NCI-H1930 (cell line): ENCODE measurements at places on chromosomes 6 and 20.

DNA sequence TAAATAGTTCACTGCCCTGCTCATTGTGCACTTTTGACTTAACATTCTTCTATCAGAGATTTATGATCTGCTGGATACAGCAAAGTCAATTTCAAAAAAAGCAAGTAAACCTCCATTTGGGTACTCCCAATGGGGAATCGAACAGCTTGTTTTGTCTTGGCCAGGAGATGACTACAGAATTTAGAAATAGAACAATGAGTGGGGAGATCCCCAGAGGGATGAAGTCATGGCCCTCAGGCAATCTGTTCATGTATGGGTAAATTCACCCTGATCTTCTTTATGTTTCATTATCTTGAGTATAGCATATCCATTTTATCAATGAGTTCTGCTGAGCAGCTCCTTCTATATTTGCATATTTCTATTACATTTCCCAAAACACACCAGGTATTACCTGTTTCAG, 1681.9 kb downstream of the HACE1 start:
- no peak for DNase-seq

DNA sequence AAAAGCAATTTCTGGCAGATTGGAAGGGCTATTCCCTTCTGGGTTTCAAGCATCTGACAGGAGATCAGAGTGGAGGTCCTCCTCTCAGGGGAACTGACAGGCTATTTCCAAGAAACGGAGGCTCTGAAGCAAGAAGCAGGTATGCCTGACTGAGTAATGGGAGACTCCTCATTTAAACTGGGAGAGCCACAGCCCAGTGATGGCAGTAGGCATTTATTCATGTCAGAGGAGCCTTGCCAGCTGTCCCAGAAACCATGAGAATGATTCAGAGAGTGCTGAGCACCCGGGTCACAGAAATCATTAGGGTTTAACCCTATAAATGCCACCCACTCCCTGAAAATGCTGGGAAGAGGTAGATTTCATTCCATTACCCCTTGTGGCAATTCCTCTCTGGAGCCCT, 247.5 kb upstream of the RNF217 start:
- no peak for DNase-seq

DNA sequence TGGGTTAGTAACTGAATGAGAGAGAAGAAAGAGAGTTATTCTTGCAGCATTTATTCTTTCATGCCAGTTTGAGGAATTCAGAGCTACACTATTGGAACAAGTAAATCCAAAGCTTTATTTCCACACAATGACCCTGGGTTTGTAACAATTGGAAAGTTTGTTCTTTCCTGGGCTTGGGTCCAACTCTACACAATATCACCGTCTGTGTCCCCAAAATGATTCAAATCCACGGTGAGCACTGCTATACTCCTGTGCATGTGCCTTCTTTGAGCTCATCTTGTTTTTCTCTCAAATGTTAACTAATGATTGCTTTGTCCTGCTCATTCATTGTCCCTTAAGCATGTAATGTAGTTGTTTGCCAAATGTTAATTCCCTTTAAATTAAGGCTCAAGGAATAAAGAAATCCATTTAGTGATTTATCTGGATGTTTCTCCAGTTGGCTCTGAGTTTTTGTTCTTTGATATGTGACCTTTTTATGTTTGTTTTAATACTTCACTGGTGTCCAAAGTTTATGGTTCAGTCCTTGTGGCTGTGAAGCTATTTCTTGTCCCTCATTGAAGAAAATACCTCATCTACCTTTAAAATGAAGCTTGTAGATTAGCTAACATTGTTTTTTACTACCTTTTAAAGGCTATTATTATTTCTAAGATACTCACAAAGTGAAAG, 20.5 kb upstream of the CRISP3 start:
- DNase-seq: no peak

- no peak for DNase-seq
These were observed 214.3 kb upstream of the PLCB4 start for GRCh38 chr20:8854571-8854970.

DNA sequence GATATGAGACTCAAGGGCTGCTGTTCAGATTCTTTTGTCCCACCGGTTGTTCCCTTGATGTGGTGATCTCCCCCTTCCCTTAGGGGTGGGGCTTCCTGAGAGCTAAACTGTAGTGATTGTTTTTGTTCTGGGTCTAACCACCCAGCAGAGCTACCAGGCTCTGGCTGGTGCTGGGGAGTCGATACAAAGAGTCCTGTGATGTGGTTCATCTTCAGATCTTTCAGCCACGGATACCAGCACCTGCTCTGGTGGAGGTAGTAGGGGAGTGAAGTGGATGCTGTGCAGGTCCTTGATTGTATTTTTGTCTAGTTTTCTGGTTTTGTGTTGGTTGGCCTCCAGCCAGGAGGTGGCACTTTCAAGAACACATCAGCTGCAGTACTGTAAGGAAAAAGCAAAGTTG, 801.6 kb downstream of the EPHA7 start:
- DNase-seq: no peak

DNA sequence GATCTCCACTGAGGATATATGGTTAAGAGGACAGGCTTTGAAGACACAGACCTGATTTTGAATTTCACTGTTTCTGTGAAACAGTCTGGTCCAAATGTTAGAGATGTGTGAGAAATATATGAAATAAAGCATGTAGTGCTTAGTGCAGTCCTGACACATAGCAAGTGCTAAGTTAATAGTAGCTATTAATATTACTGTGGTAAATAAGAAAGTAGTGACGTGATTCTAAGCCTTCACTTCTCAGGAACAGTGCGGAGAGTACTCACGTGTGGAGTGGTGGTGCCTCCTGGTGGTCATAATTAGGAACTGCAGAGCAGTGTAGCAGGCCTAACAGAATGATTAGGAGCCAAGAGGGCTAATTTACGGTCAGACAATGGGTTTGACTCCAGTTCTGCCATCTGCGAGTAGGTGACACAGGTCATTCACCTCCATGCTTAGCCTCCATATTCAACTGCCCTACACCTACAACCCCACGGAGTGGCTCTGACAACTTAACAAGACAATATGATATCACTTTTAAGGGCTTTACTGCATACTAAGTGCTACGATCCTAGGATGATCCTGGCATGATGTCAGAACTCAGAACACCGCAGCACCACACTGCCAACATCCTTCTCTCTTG, 106.2 kb downstream of the JPH2 start:
- DNase-seq: peak; percentile 58

GRCh38 chr20:11712639-11713160, 205.0 kb upstream of the BTBD3 start:
- no peak for DNase-seq

GRCh38 chr6:105645156-105645555, 242.3 kb upstream of the PREP start:
- DNase-seq: no peak

DNA sequence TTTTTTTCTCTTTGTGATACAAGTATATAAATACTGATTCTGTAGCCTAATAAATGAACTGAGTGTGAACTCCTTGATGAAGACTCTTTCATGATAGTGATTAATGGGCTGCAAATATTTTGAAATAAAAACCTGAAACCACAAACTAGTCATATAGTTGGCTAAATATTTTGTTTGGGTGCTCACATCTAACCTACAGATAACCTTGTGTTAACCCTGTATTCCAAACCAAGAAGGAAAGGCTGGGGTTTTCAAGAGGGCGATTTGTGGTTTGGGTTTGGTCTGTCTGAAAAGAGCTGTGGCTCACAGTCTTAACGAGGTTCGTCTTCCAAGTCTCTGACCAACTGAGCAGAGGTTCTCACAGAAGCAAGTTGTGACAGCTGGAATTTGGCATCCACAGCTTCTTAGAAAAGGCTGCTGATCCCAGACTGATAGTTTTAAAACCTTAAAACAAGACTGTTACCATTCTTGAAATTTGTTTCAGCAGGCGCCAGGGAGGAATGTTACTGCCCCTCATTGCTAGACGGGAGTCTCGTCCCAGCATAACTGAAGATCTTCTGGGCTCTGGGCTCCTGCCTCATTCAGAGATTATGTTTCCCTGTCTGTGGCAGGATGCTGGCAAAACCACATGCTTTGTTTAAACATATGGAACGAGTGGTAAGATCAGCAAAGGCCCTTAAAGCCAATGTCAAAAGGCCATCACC, 736.4 kb upstream of the MARCKS start:
- no peak for DNase-seq
